ENCODE measurements at places on chromosomes 4 and X.

DNA sequence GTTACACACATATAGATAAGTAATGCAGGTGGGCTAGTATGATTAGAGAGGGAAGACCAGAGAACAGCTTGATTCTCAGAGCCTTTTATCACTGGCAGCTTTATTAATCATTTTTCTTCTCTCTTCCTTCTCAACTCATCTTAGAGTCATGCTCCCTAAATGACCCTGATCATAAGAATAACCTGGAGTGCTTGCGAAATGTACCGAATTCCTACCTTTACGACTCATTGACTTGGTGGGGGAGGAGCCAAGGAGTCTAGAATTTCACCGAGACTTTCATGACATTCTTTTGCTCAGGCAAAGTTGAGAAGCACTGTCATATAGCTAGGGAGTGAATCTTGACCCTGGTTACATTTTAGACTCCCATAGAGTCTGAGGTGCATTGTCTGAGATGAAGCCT is 298.9 kb upstream of the PUDP start:
- no peak for DNase-seq

- no peak for DNase-seq
Observed at GRCh38 chr4:7055111-7055989, 12.2 kb downstream of the TADA2B start.

- DNase-seq = peak; percentile 82
Observed at GRCh38 chrX:135087867-135088266, 32.5 kb downstream of the ETDB start.

GRCh38 chrX:19373351-19373891 is 29.7 kb downstream of the PDHA1 start:
- no peak for DNase-seq

- no peak for DNase-seq
Observed at GRCh38 chrX:24124244-24124799, 25.2 kb upstream of the ZFX start.

DNA sequence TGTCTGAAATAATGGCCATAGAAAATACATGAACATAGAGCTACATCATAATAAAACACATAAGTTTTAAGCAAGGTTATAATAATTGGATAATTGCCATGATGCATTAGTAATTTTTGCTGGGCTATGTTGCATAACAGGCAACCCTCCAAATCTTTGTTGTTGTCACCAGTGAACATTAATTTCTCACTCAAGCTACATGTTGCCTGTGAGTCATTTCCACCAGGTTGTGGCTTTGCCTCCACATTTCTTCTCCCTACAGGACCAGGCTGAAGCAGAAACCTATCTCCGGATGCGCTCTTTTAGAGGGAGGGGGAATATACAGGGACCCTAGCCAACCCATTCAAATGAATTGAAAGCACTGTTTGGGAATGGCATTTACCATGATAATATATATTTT is 347.7 kb downstream of the GABRG1 start:
- no peak for DNase-seq

DNA sequence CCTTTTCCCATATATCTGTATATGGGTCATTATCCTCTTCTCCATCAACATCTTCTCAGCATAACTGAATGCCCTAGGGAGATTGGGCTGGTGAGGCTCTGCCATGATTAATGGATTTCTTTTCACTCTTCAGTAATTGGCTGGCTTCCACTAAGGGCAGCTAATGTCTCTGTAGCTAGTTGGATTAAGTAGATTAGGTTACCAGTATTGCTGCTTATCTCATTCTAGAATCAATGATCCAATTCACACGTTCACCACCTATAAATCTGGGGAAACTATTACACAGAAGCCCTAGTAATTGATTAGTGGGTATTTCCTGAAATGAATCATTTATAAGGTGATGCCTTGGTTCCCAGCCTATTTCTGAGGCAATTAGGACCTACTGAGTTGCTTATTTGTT is 94.8 kb downstream of the KDR start:
- peak; percentile 65 for DNase-seq

DNA sequence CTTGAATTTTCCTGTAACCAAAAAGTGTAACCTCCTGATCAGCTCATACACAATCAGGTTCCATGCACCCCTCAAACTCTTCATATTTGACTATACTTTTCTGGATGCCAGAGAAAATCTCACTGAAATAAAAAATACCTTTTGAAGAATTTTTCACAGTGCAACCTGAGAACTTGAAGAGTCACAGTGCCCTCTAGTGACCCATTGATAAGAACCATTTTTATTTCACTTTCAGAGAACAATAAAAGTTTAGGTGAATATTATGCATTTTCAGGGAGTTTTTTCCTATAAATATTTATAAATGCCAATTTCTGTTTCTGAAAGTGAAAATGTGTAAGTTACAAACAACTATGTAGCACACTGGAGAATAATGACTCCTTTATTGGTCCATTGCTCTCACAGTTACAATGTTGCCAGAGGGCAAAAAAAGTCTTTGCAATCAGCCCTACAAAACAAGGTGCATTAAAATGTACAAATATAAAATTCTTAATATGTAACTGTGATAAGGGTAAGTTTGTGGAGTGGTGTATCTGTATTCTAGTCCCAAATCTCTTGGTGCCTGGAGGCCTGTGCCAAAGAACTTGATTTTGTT is 153.6 kb upstream of the INTU start:
- DNase-seq = peak; percentile 24

DNA sequence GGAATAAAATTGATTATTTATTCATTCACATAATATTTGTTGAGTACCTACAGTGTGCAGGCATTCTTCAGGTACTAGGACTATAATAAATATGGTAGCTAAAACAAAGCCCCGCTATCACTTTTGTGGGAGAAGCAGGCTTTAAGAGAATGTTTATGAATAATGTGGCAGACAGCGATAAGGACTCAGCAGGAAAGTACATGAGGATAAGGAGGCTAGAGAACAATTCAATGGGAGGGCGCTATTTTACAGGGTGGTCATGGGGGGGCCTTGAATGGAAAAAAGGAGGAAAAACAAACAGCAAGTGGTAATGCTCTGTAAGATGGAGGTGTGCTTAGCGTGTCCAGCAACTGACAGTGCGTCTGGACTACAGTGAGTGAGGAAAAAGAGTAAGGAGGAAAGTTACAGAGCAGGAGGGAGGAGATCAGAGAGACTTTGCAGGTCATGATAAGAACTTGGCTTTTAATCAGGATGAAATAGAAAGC is 264.2 kb upstream of the ETNPPL start:
- DNase-seq = no peak

DNA sequence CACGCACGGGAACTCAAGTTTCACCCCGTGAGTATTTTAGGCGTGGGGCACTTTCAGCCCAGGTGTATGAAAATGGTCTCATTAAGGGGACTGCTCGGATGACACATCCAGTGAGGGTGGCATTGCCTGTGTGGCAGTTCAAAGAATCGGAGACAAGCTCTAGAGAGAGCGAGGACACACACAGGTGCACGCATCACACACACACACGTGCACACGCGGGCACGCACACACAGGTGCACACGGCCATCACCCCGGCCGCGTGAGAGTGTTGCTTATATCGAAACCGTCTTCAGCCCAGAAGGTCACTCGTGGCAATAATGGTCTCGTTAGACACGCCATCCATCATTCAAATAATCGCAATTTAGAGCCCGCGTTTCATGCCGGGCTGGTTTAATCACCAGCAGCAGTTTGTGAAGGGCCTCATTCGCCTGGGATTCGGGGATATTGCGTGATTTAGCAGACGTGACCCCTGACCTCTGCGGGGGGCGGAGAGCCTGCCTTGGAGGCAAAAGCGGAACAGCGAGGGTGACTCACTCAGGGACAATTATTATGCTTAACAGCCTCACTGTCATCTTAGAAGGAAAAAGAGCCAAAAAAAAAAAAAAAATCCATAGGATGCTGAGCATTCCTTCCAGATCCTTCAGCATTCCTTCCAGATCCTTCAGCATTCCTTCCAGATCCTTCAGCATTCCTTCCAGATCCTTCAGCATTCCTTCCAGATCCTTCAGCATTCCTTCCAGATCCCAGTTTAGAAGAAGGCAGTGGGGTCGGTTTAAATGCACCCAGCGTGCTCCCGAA is 89.4 kb upstream of the PPP2R3B start:
- no peak for DNase-seq

DNA sequence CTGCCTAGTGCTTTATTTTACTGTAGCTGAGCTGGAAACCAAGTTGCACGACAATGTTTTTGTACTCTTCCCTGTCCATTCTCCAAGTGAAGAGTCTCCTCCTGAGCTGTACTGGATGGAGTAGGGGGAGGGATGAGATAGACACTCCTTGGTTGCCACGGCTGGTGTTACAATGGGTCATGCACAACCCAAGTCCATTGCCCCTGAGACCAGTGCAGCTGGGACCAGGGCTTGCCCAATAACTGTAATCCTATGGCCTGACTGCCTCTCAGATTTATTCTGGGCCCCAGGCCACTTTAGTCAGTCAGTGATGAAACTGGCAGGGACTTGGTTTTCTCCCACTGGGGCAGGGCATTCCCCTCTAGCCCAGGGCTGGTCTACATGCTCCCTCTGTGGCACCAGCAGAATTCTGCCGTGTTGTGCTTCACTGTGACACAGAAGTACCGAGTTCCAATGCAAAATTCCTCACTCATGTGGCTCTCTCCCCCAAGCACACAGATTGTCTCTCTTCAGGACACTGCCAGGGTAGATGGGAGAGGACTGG is 203.3 kb upstream of the PCDH18 start:
- no peak for DNase-seq

DNA sequence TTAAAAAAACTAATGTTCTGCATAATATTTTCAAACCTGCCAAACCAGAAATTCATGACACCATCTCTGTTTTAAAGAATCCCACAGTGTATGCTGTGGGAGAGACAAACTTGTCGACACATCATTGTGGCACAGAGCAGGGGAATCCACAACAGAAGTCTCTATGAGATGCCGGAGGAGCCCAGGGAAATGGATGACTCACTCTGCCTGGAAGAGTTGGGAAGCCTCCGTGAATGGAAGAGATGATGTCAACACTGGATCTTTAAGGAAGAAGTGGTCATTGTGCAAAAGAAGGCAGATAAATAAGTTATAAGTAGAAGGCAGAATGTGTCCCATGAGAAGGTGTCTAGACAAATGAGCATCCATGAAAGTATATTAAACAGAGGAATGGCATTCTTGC is 595.1 kb downstream of the RAB28 start:
- DNase-seq = no peak

- DNase-seq = peak; percentile 67
Observed at GRCh38 chrX:69165087-69165651, at the start of gene PJA1. Gene PJA1, minus strand, starts transcription at chrX:69165453. Its CDS starts 2,380 bp downstream, at chrX:69163073.

DNA sequence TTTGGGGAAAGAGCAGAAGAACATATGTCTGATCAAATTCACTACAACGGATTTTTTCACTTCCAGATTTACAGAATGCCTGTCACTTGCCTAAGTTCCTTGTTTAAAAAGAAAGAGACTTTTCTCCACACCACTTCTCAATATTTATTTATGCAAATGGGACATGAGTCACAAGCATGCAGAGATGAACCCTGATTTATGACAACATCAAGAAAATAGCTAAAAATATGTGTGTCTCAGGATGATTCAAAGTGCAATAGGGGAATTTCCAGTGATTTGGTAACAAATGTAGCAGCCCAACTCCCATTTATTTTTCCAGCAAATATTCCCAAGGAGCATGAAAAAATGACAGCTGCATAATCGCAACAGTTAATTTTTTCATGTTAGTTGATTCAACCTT is 180.4 kb upstream of the FAT1 start:
- no peak for DNase-seq

DNA sequence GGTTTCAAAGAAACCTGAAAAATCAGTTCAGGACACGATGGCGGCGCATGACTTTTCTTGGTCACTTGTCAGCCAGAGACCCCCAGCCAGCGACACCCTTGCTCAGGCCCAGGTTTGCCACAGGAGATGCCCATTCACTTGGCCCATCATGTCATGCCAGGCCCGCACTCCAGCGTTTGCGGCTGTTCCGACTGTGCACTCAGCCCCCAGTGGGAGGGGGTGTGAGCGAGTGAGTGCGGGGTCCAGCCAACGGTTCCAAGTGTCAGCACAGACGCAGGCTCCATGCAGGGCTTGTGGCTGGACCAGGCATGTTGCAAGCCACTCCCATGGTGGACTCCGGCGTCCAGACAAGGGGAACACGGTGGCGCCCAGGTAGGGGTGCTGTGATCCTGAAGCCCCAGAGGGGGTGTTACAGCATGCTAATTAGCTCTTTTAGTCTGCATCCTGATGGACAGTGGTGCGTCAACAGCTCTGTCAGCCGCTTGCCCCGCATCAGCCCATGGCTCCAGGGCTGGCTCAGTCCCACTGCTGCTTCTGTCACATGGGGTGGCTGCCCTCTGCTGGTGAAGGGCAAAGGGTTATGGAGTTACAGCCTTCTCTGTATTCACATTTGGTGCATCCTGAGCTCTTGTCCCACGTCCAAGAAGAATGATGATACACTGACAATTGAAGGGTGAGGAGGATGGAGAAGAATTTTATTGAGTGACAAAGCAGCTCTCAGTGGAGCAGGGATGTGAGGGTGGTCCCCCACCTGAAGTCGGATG is 3.7 kb upstream of the MAEA start:
- DNase-seq = no peak

DNA sequence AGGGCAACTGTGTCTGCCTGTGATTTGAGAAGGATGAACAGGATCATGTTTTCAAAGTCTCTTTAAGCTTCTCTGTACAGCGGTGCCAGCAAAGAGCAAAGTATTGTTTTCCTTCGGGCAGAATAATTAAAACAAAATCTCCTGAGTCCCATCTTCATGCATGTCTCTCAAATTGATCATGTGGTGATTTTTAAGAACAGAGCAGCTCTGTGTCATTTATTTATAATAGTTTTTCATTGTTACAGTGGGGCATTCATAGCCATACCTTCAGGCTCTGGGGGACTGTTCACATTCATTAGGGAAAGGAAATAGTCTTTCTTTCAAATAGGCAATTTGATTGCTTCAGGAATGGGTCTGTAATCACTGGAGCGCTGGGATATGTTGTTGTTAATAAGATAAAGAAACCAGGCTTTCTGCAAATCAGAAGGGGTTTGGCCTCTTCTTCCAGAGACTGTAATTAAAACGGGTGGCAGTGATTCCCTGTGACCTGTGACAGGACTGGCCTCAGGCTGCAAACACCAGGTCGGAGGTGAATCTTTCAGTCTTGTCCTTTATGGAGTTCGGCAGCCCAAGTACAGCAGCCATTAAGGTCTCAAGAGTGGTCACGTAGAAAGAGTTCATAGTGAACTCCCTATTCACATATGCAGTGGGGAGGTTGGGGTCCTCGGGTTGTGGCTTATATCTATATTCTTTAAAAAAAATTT is 29.3 kb upstream of the CBR4 start:
- DNase-seq = no peak

GRCh38 chr4:89373394-89373793 is 65.8 kb upstream of the GPRIN3 start:
- DNase-seq = no peak

DNA sequence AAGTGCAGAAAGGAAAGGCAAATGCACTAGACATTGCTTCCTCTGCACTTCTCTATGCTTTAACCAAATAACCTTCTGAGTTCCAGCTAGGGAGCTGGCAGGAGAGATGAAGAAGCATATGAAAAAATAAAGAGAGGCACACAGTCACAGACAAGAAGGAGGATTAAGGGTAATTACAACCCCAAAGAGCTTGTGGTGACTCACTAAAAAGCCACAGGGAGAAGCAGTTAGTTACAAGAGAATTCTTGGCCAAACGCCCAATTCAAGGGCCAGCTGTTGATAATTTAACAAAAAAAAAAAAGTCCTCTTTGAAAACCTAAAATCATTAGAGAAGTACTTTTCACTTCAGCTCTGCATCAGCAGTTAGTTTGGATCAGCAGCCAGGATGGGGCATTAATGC is 478.0 kb downstream of the KCNIP4 start:
- peak; percentile 3 for DNase-seq

All from NCI-H2171 treated with DMSO at 0.1 percent for 48 hours (cell line).